IMR-90 (cell line): ENCODE measurements at places on chromosomes 12 and 14. TPM values are rescaled to one million over a fixed set of nuclear protein-coding genes. Genes with fewer than 3 reads are reported as not detected.

DNA sequence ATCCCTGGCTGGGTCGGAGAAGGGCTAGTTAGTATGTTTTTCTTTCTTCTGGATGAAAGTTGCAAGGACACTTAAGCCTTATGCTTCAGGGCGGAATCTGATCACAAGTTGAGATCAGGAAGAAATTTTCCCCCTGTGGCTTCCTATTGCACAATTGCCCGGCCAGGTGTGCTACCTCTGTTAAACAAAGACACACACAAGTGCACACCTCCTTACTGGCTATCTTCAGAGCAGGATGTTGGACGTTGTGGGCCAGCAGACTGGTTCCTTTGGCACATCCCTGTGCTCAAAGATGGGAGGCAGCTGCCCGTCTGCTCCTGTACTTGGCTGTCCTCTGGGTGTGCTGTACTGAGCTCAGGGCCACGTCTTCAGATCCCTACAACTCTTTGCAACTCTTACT, 19.1 kb downstream of the ETV6 start:
- H3K4me3 ChIP-seq, result no peak overlapping the region
- no peak for DNase-seq
- no peaks in the 10 kb centered on the region for H3K27me3 ChIP-seq

DNA sequence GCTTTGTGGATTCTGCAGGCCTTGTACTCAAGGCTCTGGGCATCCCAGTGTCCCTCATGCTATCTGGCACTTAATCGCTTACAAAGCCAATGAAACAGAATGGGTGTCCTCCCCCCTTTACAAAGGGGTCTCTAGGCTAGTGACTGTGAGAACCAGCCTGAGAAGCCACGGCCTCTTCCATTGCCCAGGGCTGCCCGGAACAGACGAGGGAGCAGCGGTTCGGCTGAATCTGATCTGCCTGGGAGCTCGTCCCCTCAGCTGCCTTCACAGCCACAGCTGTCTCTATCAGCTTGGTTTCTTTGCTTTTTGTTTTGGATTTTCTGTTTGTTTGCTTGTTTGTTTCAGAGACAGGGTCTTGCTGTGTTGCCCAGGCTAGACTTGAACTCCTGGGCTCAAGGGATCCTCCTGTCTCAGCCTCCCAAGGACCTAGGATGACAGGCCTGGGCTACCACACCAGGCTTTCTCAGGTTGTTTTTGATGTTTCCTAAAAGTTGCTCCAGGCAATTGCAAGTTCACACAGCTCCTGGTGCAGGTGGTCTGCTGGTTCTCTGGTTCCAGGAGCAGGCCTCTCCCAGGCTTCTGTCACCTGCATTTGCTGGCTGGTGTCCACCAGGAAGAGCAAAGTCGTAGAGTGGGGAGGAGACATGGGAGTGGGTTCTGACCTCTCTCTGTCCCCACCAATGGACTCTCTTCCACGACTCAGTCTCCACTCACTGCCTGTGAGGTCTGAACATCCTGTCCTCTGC, 10.9 kb upstream of the RIN3 start:
- no peaks in the 10 kb centered on the region for H3K27me3 ChIP-seq
- no peaks in the 10 kb centered on the region for H3K36me3 ChIP-seq
- H3K4me1 ChIP-seq, result peaks cover 18% of the 10 kb centered on the region
- no peak for DNase-seq

- H3K27ac ChIP-seq, result no peak overlapping the region
- H3K27me3 ChIP-seq, result peaks cover 2% of the 10 kb centered on the region; the same call in 1 of the 2 replicates
- H3K36me3 ChIP-seq, result no peaks in the 10 kb centered on the region
- no peak overlapping the region for H3K4me3 ChIP-seq
- peaks cover 7% of the 10 kb centered on the region; the same call in 1 of the 2 replicates for H3K4me1 ChIP-seq
- no peak for DNase-seq
Observed at GRCh38 chr12:124586756-124587155, 19.3 kb upstream of the NCOR2 start.

- H3K27me3 ChIP-seq, result no peaks in the 10 kb centered on the region
- no peak overlapping the region for H3K27ac ChIP-seq
- DNase-seq, result no peak
- H3K36me3 ChIP-seq, result no peaks in the 10 kb centered on the region
Observed at GRCh38 chr12:85747941-85748495, 88.2 kb downstream of the RASSF9 start.

DNA sequence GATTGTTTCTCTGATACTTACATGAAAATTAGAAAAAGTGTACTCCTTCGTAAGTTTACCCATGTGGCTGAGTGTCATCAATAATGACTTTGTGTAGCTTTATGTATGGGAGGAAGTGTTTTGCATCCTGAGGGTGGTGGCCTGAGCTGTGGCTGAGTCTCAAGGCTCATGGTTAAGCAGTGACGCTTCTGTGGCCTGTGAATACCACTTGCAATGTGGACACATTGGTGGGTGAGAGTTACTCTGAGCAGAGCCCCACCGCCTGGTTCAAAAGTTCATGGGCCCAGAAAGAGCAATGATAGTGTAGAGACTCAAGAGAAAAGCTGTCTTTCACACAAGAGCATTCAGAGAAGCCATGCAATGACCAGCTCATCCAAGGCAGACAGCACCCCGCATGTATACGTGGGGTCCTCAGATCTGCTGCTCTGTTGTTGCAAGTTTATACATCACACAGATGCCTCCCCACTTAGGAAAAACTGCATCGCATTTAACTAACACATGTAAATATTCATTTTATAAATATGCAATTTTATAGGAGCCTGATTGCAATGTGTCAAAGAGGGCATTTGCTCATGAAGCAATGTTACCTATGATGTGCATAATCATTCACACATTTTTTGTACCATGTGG, 55.1 kb upstream of the FRMD6 start:
- no peak for DNase-seq
- H3K4me1 ChIP-seq, result peaks cover 15% of the 10 kb centered on the region
- H3K4me3 ChIP-seq, result no peak overlapping the region
- H3K27me3 ChIP-seq, result no peaks in the 10 kb centered on the region
- H3K36me3 ChIP-seq, result no peaks in the 10 kb centered on the region

BHLHE41 gene
- total RNA-seq, result 0.72 and 1.1 TPM in 2 replicates

LGR5 gene
- total RNA-seq, result not detected in 2 replicates

KRT77 gene
- not detected in 2 replicates for total RNA-seq

SSTR1 gene
- 1.1 and 1.4 TPM in 2 replicates for total RNA-seq
